ENCODE measurements at places on chromosomes 4 and X.
A peak's percentile ranks its signal among the peaks of the same experiment; 100 is the strongest.

- DNase-seq = no peak
These were observed 181.0 kb upstream of the MAMLD1 start for GRCh38 chrX:150182161-150182560.

DNA sequence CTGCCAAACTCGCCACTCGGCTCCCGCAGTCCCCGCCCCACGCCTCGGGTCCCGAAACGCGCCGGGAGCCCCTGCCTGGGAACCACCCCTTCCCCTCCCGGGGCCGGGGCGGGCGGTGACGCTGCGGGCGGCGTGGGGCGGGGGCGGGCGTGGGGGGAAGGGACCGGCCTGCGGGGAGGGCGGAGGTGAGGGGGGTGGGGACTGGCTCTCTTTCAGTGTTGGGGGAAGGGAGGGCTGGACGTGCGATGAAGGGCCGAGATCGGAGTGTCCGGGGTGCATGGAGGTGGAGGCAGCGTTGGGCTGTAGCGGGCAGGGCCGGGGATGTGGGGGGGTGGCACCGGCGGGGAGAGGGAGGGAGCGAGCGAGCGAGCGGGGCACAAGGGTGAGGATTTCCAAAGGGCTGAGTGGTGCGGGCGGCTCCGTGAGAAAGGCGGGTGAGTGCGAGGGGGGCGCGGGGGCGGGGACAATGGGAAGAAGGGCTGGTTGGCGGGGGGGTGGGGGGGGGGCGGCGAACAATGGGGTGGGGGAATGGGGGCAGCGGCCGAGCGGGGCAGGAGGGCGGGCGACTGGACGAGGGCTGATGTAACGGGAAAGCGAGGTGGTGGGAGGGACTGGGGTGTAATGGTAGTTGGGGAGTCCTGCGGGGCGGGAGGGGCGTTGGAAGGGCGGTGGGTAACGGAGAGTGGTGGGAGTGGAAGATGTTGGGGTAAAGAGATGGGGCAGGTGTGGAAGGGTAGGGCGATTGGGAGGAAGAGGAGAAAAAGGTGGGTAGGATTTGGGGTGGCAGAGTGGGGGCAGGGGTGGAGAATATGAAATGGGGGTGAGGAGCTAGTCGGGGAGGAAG, 578 bp downstream of the DCUN1D4 start:
- peak; percentile 54 for DNase-seq

DNA sequence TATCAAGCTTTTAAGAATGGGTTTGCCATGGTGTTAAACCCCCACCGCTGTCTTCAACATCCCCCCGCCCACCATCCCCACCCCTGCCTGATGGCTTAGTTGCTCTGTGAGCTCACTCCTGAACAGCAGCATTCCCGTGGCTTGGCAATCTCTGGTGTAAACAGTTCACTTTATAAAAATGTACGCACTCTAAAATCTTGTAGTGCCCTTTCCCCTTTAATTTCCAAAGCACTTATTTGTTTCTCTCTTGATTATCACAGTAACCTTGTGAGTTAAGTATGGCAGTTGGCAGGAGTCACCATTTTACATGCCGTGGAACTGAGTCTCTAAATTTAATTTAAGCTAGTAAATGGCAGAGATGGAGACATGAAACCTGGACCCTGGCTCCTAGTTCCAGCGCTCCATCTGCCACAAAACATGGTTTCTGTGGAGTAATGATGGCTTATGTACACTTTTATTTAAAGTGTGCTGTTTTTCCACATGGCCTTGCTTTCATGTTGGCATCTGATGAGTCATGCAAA, 123.1 kb downstream of the AFF1 start:
- no peak for DNase-seq

- DNase-seq = no peak
These were observed 13.1 kb downstream of the ATP2B3 start for GRCh38 chrX:153530411-153531129.

GRCh38 chrX:2828344-2828958, at the start of gene GYG2:
Gene GYG2, plus strand, starts transcription at chrX:2828930. Its CDS starts 1,259 bp downstream, at chrX:2830189.
- no peak for DNase-seq

GRCh38 chr4:185227131-185227551, 17.7 kb downstream of the SNX25 start:
- no peak for DNase-seq

- DNase-seq = no peak
These were observed 39.5 kb upstream of the CLCN4 start for GRCh38 chrX:10117301-10117700.

DNA sequence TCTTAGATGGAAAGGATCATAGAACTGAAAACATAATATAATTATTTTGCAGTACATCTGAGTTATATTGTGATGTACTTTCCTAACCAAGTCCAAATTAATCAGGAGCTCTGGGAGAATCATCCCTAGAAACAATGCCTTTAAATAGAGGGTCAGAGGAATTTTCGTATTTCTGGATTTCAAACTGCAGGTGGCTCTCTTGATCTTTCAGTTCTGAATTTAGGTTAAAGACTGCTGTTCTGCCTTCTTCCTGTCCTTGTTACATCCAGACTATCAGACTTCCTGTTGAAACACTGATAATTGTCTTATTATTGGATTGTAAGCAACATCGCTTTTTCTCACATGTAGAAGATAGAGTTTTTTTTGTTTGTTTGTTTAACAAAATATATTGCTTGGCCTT, 142.7 kb downstream of the RPA4 start:
- DNase-seq = no peak

GRCh38 chrX:38898261-38898660, 97.0 kb downstream of the MID1IP1 start:
- DNase-seq = no peak

GRCh38 chrX:8042304-8042703, 115.1 kb upstream of the PNPLA4 start:
- no peak for DNase-seq

GRCh38 chr4:174198828-174199227, 84.6 kb downstream of the FBXO8 start:
- DNase-seq = no peak

GRCh38 chr4:108107729-108108382, 60.9 kb downstream of the LEF1 start:
- DNase-seq = no peak

DNA sequence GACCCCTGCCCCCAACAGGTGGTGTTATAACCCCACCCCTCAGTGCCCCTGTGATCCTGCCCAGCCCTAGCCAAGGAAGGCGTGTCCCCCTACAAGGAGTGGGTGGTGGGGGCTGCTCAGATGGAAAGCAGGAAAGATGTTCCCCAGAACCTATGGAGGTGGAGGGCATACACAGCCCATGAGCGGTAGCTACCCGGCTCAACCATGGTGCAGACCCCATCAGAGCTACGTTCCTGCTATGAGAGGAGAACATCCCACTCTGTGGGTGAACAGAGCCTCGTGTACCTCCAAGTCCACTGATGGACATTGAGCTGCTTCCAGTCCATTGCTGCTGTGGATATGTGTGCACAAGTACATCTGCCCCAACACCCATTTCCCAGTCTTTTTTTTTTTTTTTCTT, 71.1 kb downstream of the SHOX start:
- no peak for DNase-seq

DNA sequence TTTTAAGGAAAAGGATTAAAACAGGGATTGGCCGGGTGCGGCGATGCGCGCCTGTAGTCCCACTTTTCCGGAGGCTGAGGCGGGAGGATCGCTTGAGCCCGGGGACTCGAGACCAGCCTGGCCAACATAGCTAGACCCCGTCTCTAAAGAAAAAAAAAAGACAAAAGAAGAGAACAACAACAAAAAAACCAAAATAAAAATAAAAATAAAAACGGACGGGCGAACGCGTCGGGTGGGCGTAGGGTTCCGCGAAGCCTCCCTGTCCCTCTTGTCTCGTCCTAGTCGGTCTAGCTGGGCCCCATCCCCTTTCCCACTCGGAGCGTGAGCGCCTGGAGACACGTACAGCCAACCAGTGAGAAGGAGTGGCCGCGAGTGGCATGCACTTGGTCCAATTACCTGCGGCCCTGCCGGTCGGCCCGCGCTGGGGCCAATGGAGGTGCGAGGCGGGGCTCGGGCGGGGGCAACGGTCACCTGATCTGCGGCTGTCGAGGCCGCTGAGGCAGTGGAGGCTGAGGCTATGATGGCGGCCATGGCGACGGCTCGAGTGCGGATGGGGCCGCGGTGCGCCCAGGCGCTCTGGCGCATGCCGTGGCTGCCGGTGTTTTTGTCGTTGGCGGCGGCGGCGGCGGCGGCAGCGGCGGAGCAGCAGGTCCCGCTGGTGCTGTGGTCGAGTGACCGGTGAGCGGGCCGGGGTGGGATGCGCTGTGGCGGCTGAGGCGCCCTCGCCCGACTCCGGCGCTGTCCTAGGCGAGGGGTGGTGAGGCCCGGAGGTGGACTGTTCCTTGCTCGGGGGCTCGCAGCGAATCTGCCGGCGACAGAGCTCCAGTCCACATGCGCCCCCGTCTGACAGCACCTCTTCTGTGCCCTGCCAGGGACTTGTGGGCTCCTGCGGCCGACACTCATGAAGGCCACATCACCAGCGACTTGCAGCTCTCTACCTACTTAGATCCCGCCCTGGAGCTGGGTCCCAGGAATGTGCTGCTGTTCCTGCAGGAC, at the start of gene ATP6AP1:
Gene ATP6AP1, plus strand, starts transcription at position 502 of the 996 bp plus-strand sequence. Its CDS starts 16 bp downstream, at position 518.
- peak; percentile 78 for DNase-seq

DNA sequence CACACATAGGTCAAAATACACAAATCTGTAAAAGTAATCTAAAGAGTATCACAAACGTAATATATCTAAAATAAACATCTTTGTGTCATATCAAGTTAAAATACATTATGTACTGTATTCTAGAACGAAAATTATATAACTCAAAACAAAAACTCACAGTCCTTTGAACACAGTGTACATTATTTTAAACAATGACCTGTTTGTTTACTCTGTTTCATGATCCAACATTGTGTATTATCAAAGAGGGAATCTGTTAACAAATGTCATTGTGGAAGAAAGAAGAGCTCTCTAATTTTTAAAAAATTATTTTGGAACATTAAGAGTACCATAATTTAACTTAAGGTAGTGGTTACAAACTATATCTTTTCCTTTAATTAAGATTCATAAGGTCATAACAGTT, 144.1 kb downstream of the FRYL start:
- no peak for DNase-seq

DNA sequence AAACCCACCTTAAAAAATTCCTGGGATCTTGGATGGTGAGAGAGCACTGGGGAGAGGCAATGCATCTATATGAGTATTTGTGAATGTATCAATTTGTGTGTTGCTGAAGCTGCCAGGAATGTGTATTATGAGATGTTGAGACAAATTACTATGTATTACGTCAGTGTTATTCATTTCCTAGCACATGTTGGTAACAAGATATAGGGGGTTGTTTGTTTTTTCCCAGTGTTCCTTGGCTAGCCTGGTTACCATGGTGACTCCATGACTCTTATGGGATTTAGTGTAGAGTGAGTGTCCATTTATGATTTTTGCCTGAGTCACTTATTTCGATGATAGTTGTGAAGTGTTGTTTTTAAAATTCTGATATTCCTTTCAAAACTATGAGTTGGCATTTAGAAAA, 65.6 kb downstream of the RAB40A start:
- no peak for DNase-seq

GRCh38 chr4:10893395-10893794, 208.8 kb upstream of the CLNK start:
- DNase-seq = no peak

GRCh38 chrX:1111601-1112300, 100.7 kb downstream of the CRLF2 start:
- DNase-seq = no peak

GRCh38 chrX:45749375-45749774, 548.7 kb upstream of the DIPK2B start:
- DNase-seq = no peak

- no peak for DNase-seq
These were observed 10.3 kb upstream of the TREX2 start for GRCh38 chrX:153456161-153456560.

DNA sequence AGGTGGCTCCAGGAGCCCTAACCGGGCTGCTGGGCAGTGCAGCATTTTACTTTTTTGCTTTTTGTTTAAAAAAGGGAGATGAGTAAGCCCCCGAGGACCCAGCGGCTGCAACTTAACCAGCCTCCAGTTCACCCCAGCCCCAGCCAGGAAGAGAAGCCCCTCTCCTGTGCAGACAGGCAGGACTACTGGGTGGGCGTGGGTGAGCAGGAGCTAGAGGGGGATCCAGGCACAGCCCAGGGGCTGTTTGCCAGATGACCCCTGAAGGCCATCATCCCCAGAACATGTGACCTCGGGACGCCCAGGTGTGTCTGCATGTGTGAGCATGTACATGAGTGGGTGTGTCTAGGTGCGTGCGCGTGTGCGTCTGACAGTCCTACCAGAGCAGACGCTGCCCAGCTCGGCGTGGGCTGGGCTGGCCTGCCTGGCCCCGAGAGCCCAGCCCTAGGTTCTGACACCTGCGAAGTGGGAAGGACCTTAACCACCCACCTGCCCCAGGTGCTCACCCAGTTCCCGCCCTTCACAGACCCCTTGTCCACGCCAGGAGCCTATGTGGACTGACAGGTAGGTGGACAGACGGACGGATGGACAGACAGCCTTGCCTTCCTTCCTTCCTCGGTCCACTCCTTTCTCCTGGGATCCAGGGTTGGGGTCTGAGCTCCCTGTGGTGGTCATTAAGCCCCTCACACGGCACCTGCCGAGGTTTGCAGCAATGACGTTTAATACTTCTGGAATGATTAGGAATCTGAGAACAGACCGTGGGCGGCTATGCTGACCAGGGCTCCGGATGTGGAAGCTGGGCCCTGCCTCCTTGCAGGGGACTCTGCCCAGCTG, 7.8 kb upstream of the HAUS3 start:
- no peak for DNase-seq

- no peak for DNase-seq
These were observed 15.0 kb upstream of the NHSL2 start for GRCh38 chrX:71895607-71896006.

DNA sequence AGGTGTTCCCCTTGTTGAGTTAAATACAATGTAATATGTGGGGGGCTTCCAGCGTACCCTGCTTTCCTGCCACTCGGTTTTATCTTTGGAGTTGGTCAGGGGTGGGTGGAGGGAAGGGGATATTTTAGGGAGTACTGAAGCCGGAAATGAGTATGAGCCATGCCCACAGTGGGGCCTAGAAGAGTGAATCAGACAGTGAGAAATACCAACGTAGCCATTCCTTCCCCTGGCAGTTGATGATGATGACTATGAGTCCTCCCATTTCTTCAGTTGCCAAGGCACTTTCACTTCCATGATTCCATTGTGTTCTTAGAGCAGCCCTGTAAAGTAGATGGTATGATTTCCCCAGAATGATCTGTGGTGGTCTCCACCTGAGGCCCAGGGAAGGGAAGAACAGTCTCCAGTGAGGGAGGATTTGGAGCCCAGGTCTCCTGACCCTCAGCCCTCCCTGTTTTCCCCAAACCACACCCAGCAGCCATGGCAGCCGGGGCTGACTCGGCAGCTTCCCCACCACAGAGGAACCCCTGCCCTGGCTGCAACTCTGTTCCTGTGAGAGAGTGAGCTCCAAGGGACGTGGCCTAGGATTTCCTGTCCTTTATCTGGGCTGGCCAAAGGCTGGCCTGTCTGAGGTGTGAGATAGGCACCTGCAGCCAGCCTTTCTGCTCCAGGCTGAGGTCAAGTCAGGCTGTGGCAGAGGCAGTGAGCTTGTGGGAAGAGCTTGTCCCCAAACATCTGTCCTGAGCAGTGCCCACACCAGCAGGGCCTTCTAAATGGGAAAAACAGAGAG, 52.7 kb downstream of the STARD8 start:
- no peak for DNase-seq

GRCh38 chr4:141636771-141637460, 533 bp downstream of the IL15 start:
- peak; percentile 10 for DNase-seq

Measured in T-helper 17 cell (primary cell).